ENCODE measurements at places on chromosomes 2 and 18.

DNA sequence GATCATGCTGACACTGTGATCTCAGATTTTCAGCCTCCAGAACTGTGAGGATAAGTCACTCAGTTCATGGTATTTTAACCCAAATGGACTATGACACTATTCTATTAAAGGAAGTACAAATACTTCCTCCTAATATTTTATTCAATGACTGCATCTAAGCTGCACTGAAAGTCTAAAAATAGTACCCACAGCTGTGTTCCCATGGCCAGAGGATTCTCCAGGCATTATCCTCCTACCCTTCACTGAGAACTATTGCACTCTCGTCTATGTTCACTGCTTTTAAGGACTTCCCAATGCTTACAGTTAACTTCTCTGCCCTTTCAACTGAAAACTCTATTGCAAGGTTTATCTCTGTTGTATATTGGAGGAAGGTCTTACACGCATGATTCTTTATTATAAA is 15.2 kb downstream of the LRATD1 start:
- DNase-seq = no peak

- DNase-seq = no peak
Observed at GRCh38 chr18:48132797-48133655, 202.6 kb upstream of the SMAD2 start.

DNA sequence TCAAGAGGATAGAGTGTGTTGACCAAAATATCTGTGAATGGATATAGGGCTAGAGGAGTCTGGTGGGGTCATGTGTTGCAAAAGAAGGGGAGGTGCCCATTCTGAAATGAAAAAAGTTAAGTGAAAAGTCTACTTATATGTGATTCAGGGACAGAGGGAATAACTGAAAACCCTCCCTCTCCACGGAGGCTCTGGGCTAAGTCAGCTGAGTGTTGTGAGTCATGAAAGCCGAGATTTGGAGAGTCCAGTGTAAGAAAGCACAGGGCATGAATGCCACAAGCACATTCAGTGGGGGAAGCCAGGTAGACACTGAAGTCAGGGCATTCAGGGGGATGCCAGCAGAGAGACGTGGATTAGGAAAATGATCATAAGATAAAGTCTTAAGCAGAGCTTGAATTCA is 871.9 kb downstream of the TSN start:
- no peak for DNase-seq

- DNase-seq = no peak
Observed at GRCh38 chr2:60717691-60718090, 38.4 kb upstream of the PAPOLG start.

- DNase-seq = no peak
Observed at GRCh38 chr2:179850188-179850587, 11.2 kb downstream of the ZNF385B start.

DNA sequence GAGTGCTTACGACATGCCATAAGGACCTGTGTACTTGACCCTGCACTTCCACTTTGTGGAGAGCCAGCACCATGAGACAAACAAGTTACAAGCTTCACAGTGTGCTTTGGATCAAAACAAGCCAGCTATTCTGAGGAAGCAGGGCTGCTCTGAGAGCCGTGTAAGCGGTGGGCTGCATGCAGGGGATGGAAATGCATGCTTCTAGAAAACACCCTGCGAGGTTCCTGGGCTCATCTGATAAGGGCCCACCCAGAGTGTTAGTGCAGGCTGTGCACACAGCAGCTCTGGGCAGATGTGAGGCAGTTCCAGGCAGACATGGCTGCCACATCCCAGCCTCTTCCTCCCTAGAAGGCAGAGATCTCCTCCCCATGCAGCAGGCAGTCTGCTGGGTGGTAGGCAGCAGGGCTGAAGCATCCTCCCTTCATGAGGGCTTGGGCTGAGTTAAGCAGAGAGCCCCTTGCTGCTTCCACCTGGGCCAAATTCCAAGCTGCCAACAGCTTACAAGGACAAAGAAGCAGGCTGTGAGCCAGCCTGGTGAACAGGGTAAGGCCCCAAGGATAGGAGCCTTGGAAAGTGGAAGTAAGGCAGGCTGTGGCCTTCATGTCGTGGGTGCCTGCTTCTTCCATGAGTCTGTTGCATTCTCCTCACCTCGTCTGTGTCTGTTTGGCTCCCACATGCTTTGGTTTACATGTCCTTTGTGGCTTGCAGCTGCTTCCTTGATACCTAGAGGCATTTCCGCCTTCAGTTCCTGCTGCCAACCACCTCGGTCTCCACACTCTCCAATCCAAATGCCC is 7.7 kb downstream of the PSD4 start:
- no peak for DNase-seq

GRCh38 chr2:86068136-86068588 is 37.5 kb downstream of the POLR1A start:
- no peak for DNase-seq

Data from stimulated activated CD8-positive, alpha-beta memory T cell treated with anti-CD3 and anti-CD28 coated beads, Interleukin-4, amount 100 ng/mL, for 1 hour (primary cell).